ENCODE measurements at places on chromosomes 7 and 10. TPM values are rescaled to one million over a fixed set of nuclear protein-coding genes. Genes with fewer than 3 reads are reported as not detected.

Gene OPN1SW
- total RNA-seq = not detected

GRCh38 chr10:118926903-118927302 lies 102.6 kb upstream of the NANOS1 start:
- DNase-seq = no peak

Gene GPR15LG
- not detected for total RNA-seq

DNA sequence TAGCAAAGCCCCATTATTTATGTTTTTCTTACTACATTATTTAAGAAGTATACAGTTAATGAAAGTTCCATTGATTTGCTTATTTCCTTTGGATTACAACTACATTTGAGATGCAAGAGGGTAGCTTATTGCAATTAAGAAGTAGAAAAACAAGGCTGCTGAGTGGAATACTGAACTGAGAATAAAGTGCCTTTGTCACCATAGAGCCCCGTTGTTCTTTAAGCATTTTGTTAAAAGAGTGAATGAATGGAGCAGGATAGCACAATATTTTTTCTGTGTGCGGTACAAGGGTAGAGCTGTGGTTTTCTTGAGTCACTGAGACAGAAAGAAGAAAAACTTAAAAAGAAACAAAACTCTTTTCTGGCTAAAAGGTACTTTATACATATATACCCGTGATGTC lies 45.6 kb downstream of the ZNF277 start:
- DNase-seq = no peak

Gene C10orf62
- total RNA-seq = 0.41 TPM

Gene ELN
- total RNA-seq = not detected

- peak; percentile 50 for DNase-seq
Measured at GRCh38 chr7:140625908-140626868, 14.4 kb downstream of the DENND2A start.

- DNase-seq = no peak
Measured at GRCh38 chr10:44333511-44333910, 51.4 kb downstream of the CXCL12 start.

GRCh38 chr10:121994429-121994941 lies 5.5 kb downstream of the TACC2 start:
- DNase-seq = no peak

- DNase-seq = peak; percentile 75
Measured at GRCh38 chr10:119658274-119658673, 7.1 kb downstream of the BAG3 start.

- DNase-seq = peak; percentile 31
Measured at GRCh38 chr10:4549139-4549653, 276.8 kb upstream of the AKR1E2 start.

GRCh38 chr7:39228946-39229345 lies 251.2 kb downstream of the POU6F2 start:
- DNase-seq = no peak

Gene ASNS
- 26.2 TPM for total RNA-seq

DNA sequence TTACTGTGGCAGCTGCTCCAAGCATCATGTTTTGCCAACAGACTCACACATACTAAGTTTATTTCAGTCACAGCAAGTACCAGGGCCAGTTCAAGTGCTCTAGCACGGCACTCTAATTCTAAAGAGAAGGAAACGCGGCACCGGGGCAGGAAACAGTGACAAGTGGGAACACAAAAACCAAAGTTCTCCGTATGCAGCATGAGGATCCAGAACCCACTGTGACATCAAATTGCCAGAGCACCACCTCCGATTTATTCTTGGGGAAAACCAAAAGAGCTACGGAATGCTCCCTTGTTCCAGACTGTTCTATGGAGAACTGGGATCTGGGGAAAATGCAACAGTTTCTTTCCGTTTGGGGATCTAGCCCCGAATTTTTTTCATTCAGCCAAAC lies 448 bp upstream of the PTER start:
- no peak for DNase-seq

Gene POM121C
- total RNA-seq = 7.5 TPM

DNA sequence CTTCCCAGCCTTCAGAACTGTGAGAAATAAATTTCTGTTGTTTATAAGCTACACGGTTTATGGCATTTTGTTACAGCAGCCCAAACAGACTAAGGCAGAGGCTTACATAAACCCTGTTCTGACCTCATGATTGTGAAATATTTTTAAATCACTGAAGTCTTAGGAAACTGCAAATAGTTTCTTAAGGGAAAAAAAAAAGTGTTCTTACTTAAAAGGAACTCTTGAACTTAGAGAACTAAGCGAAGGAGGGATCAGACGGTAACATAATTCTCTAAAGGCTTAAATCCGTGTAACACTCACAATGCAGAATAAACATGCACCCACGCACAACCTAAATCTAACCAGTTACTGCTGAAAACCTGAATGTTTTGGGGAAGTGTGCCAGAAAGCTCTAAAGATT lies 749.1 kb upstream of the LRRTM3 start:
- no peak for DNase-seq

GRCh38 chr7:77923419-77923818 lies 124.8 kb downstream of the PHTF2 start:
- no peak for DNase-seq

Gene GPR85
- total RNA-seq = not detected

DNA sequence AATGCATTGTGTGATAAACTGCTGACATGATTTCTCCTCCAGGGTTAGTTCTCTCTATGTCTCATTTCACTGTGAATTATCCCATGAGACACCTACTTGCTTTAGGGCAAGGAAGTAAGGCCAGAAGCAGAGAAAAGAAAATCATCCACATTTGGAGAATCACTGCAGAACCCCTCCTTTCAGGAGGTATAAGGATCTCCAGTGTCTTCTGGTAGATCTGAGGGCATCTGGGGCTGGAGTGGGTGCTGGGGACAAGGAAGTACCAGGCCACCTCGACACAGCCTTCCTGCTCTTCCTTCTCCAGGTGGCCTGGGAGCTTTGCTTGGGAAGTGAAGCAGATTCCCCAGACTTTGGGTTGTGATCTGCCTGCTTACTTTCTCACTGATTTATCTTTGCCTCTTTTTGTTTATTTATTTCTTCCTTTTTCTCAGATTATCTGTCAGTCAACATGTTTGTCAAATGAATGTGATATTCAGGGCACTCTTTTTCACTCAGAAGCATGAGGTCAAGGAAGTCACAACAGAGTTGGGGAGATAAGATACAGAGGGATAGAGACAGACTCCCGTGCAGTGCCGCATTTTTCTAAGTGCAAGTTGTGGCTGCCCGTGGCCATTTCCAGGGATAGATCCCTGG lies 12.4 kb upstream of the CAMK2G start:
- peak; percentile 53 for DNase-seq

Gene CPN1
- not detected for total RNA-seq

Gene TDRD1
- total RNA-seq = not detected

- no peak for DNase-seq
Measured at GRCh38 chr10:71266918-71267442, 52.1 kb upstream of the SLC29A3 start.

DNA sequence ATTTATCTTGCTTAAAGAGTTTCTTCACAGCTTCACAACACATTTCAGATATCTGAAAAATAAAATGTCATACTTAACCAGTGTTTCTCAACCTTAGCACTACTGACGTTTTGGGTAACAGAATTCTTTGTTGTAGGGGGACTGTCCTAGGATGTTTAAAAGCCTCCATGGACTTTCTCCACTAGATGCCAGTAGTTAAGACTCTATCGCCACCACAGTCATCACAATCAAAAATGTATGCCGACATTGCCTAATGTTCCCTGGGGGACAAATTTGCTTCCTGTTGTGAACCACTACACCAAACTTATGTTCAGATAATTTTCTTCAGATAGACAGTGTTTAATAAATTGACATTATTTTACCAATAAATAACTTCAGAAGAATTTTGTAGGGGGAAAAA lies 13.4 kb downstream of the NOC3L start:
- DNase-seq = no peak

DNA sequence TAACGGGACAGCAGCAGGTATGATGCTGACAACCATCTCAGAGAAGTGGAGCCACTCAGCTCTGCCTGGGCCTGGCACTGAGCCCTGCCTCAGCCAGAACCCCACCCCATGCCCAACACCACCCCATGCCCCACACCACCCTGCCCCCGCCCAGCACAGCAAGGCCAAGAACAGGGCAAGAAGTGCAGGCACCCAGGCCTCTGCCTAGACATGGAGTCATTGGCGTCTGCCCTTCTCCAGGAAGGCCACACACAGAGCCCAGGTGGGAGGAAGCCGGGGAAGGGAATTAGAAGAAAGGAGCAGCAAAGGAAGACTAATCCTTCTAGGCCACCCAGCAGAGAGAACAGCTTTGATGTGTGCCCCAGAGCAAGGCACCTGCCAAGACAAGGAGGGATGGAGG lies 18.9 kb downstream of the CAMK2G start:
- no peak for DNase-seq

- DNase-seq = no peak
Measured at GRCh38 chr10:101285519-101286070, 56.3 kb upstream of the LBX1 start.

DNA sequence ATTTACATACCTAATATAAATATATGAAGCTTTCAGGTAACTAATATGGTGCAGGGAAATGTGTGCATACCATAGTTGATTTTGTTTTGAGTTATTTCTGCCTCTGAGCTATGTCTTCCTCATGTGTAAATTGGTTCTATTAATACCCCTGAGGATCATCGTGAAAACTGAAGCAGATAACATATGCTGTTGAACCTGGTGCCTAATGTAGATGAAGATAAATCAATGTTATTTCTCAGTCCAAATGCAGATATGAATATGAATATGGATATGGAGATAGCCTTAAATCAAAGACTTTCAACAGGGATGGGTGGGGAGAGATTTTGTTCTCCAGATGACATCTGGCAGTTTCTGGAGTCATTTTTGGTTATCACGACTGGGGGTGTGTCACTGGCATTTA lies 122.3 kb upstream of the ANKRD30A start:
- no peak for DNase-seq

Gene PNLIPRP3
- total RNA-seq = not detected

GRCh38 chr7:129804890-129805719 lies 147.7 kb downstream of the UBE2H start:
- DNase-seq = no peak

DNA sequence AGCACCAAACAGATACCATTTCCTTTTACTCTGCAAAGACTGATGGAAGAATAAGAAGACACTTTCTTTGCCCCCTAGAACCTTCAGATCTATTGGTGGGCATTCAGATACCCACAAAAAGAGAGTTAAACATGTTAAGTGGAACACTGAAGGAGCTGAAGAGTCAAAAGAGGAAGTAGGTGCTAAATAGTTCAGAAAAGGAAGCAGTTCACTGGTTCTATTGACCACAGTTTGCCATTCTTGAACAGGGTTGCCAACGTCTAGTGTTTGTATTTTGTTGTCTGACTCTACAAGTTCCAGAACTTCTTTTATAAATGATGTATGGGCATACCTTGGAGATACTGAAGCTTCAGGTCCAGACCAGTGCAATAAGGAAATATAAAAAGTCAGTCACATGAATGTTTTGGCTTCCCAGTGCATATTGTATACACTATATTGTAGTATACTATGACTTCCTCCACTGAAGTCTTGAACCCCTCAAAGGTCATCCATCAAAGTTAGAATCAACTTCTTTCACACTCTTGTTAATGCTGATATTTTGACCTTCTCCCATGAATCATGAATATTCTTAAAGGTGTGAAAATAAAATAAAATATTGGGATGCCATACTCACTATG lies 47.5 kb upstream of the AGR3 start:
- no peak for DNase-seq

- peak; percentile 43 for DNase-seq
Measured at GRCh38 chr7:73879977-73880681, 19.2 kb downstream of the TMEM270 start.

Gene GRID2IP
- not detected for total RNA-seq

Gene TRPV5
- not detected for total RNA-seq

Gene SAMD8
- total RNA-seq = 11.8 TPM

DNA sequence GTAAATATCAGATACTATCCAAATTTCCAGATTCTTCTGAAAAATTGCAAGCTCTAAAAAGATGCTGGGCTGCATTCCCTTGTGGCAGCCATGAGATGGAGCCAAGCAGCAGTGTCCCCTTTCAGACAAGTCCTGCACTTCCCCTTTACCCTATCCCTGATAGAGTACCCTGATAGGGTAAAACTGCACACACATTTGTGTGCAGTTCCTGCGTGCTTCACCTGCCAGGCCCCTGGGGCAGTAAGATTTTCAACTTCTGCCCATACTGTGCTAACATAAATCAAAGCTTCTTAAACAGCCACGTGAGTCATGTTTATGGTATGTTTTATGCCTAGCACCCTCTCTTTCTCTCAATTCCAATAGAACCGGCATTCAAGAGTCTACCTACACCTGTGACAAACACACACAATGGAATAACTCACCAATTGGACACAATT lies 52.2 kb downstream of the IFIT5 start:
- DNase-seq = peak; percentile 55

- DNase-seq = no peak
Measured at GRCh38 chr7:74371381-74372341, 82.0 kb upstream of the GTF2IRD1 start.

DNA sequence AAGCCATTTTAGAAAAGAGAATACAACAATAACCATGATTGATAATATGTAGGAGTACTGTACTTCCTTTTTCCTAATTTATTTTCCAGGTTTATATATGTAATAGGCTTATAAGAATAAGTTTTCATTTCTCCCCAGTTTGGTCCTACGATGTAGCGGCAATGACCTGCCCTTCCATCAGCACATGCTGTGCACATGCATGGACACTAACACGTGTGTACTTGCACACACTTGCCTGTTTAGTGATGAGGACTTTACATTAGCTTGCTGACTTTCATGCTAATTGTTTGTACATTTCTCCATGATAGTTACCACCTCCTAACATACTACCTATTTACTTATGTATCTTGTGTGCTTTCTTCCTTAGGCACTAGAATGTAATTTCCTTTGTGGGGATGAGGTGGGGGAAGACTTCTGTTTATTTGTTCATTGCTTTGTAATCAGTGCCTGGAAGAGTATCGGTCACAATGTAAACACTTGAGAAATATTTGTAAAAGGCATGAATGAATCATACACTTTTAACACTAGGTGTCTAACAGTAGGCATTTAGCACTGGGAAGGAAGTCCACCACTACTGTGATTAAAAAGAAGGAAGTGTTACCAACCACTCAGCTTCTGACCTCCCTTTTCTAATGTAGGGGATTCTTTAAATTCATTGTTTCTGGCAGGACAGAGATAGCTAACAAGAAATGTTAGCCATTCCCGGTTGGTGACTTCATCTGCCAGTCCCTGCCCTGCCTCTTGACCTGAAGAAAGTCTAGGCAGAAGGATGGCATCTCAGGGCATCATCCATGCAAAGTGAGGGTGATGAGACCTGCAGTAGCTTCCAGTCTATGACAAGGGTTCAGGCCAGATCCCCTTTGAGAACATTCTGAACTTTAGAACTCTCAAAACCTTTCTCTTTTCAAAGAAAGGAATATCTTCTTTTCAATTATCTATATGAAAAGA lies 120.2 kb upstream of the RAB18 start:
- DNase-seq = peak; percentile 45

Measured in Caki2 (cell line).